ENCODE measurements at places on chromosomes 2 and 18.
A peak's percentile ranks its signal among the peaks of the same experiment; 100 is the strongest.

GRCh38 chr2:205763708-205764211 is 81.5 kb downstream of the NRP2 start:
- no peak for DNase-seq

DNA sequence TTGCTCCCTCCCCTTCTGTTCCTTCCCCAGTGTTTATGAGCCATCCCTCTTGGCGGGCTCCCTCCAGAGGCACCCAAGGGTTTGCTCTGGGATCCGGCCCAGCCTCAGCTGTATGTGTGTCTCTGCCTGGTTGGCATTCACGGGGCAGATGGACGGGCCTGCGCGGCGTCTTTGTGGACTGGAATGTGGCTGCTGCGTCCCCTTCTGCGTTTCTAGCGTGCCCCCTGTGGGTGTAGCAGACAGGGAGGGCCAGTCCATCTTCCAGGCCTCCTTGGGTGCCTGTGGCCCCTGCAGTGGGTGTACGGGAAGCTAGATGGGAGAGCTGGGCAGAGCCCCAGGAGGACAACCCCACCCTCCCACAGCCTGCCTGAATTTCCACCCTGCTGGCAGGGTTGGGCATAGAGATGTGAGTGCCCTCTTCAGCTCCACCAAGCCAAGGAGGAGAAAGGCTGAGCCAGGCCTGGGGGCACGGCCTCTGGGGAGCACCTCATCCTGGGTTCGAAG is 15.7 kb downstream of the GPC1 start:
- DNase-seq: no peak

- DNase-seq: no peak
Measured at GRCh38 chr18:11842562-11842961, 8.7 kb upstream of the CHMP1B start.

GRCh38 chr2:43230351-43230885 is 4.0 kb upstream of the ZFP36L2 start:
- DNase-seq: no peak

- DNase-seq: no peak
Measured at GRCh38 chr18:24917767-24918166, 434.2 kb downstream of the ZNF521 start.

DNA sequence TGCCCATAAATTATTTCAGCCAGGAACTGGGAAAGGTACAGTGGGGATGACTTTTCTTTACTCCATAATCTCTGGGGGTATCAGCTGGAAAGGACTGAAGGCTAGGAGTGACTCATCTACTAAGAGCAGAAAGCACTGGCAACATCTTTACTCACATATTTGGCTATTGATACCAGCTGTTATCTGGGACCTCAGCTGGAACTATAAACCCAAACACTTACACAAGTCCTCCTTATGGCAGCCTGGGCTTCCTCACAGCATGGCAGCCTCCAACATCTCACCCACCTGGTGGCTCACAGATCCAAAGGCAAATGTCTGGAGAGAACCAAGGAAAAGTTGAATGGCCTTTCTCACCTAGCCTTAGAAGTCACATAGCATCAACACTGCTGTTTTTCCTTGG is 379.0 kb upstream of the RND3 start:
- DNase-seq: no peak

DNA sequence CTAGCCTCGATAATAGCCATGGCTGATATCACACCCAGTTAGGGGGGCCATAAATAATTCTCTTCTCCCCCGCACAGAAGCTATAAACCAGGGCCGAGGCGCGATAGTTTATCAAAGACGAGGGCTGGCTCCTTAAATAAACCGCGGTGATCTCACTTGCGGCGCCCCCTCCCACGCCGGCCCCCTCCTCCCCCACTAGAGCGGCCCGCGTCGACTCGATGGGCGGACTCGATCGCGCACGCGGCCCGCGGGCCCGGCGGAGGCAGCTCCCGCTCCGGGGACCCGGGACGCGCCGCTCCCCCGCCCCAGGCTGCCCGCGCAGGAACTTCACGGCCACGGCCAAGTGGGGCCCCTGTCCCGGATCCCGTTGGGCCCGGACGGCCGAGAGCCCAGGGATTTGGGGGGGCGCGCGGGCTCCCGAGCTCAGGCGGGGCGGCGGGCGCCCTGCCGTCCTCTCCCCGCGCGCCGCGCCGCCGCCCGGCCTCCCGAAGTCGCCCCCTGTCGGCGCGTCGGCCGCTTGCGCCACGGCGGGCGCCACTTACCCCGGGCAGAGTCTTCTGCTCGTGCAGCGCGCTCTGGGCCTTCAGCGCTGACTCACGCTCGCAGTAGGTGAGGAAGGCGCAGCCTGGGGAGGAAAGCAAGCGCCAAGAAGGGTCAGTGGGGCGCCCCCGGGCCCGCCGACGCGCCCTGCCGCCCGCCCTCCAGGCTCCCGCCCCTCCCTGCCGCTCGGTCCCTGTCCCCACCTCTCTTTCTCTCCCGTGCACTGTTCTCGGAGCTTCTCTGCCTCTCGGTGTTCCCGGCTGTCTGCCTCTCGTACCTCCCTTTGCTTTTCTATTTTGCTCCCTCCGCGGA is 80.4 kb downstream of the CELF4 start:
- no peak for DNase-seq

DNA sequence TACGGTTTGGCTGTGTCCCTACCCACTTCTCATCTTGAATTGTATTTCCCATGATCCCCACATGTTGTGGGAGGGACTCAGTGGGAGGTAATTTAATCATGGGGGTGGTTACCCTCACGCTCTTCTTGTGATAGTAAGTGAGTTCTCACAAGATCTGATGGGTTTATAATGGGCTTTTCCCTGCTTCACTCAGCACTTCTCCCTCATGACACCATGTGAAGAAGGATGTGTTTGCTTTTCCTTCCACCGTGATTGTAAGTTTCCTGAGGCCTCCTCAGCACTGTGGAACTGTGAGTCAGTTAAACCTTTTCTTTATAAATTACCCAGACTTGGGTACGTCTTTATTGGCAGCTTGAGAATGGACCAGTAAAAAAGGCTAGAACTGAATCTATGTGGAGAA is 750.0 kb upstream of the ID2 start:
- no peak for DNase-seq

- DNase-seq: no peak
Measured at GRCh38 chr2:46692316-46692715, 213.0 kb downstream of the TMEM247 start.

DNA sequence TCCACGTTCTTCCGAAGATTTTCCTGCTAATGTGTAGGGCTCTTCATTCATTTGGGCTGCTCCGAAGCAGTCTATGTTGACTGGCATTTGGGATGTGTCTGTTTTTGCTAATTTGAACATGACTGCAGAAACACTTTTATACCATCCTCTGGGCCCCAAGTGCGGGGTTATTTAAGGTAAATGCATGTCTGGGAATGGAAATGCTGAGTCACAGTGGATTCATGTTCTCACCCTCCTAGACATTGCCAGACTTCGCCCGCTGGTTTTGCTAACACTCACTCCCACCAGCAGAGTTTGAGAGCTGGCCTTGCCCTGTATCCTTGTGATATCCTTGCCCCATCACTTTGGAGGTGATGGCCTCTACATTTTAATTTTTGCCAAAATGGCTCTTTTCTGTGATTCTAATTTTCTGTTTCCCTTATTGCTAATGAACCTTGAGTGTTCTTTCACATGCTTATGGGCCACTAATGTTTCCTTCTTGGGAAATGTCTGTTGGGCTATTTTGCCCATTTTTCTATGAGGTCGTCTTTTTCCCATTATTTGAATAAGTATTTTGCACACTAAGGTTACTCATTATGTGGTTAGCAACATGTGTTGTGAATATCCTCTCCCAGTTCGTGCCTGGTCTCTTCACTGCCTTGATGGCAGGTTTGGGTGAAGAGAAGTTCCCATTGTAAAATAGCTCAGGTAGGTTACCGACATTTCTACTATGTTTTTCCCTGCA is 204.1 kb downstream of the GLI2 start:
- no peak for DNase-seq

DNA sequence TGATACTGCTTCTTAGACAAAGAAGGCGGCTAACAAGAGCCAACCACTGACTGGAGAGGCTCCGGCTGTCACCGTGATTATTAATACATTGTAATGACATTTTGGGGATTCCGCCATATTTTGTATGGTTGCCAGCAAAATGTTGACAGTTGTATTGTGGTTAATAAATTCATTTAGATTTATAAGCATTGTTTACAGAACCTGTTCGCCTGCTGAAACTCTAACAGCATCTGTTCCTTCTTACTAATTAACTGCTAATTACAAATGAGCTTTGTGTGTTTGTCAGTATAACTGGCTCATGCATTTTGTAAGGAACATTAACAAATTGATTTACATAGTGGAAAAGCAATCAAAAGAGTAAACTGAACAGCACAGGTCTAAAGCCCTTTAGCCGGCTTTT is 332.4 kb downstream of the GBX2 start:
- DNase-seq: no peak

- DNase-seq: no peak
Measured at GRCh38 chr2:23616630-23617029, 231.7 kb downstream of the KLHL29 start.

- DNase-seq: no peak
Measured at GRCh38 chr2:196441527-196441926, 198.0 kb upstream of the CCDC150 start.

GRCh38 chr2:152458441-152458940 is 123.5 kb downstream of the FMNL2 start:
- no peak for DNase-seq

GRCh38 chr2:96264086-96264485 is 1.7 kb downstream of the TMEM127 start:
- no peak for DNase-seq

DNA sequence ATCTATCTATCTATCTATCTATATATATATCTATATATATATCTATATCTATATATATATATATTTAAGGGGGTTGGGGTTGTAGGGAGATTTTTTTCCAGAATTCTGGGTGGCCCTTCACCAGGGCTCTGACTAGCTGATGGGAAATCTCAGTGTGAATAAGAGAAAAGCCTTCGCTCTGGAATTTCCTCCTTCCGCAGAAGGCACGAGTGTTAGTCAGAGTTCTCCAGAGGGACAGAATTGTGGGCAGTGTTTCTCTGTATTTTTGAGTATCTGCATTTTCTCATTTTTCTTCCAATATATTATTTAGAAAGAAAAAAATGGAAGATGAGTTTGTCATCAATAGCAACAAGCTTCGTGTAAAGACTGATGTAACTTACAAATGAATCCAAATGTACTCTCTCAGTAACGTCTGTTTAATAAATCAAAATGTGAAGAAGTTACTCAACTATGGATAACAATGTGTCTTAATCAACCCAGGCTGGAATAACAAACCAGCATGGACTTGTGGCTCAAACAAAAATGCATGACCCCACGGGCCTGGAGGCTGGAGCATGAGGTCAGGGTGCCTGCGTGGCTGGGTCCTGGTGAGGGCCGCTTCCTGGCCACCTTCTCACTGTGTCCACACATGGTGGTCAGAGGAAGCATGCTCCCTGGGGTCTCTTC is 10.6 kb upstream of the SNTG2 start:
- no peak for DNase-seq

GRCh38 chr2:135225781-135226180 is 173.7 kb downstream of the RAB3GAP1 start:
- DNase-seq: no peak

- peak; percentile 28 for DNase-seq
Measured at GRCh38 chr2:1886405-1886992, 142.2 kb upstream of the PXDN start.

GRCh38 chr2:224284134-224284946 is 117.6 kb downstream of the FAM124B start:
- DNase-seq: no peak

DNA sequence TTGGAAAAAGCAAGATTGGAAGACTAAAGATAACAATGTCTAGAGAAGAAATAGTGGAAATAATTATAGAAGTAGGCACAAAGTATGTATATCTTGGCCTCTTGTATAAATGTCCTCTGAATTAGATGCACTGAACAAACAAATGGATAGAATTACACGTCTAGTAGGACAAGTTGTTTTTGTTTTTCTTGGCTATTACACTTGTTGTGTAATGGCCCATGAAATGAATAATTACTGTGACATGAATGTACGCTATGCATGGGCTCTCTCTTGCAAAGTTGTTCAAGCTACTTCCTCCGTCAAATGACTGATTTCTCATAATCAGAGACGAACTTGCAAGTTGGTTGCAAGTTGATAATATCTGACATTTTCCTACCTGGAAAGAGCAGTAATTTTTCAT is 126.2 kb downstream of the PDE1A start:
- no peak for DNase-seq

- no peak for DNase-seq
Measured at GRCh38 chr18:54801374-54801773, 26.9 kb upstream of the RAB27B start.

DNA sequence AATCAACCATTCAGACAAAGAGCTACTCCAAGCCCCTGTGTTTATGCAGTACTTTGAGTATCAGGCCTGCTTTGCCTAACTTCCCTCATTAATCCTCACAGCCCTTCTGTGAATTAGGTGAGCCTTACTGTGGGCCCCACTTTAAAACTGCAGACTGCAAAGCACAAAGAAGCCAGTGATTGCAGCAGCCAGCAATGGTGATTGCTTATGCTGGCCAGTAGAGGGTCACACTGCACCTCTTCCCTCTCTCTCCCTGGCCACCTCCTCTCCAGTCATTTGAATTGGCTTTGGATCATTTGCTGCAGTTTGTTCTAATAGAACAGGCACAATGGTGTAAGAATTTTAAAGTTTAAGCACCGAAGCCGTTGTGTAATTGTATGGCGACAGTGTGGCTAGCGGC is 229.9 kb downstream of the AGPS start:
- no peak for DNase-seq

GRCh38 chr2:218889937-218890336 is 9.3 kb downstream of the WNT10A start:
- no peak for DNase-seq

DNA sequence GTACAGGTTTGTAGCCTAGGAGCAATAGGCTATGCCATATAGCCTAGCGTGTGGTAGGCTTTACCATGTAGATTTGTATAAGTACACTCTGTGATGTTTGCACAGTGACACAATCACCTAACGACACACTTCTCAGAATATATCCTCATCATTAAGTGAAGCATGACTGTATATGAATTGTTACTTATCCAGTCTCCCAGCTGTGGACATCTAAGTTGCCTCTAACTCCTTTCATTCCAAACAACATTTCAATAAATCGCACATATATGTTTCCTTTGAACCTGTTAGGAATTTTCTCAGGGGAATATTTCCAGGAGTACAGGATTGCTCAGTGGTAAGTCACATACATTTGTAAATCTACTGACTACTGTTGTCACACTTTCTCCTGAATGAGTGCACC is 90.0 kb downstream of the ARHGAP15 start:
- no peak for DNase-seq

DNA sequence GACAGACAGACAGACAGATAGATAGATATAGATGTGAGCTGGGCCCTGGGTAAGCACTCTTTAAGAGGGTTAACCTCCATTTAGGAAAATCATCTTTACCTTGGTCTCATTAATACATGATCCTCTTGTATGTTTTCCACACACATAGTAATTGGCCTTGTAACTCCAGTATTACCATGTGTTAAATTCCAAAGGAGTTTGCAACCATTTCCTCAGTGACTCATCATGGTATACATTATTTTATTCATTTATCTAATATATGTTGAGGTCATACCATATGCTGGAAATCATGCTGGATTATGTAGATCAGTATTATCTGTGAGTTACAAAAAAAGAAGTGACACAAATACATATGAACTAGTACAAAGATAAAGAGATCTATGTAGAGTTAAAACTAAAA is 504.3 kb downstream of the DCC start:
- DNase-seq: no peak

Measured in activated naive CD4-positive, alpha-beta T cell (primary cell).